ENCODE measurements at places on chromosomes 7 and 10. TPM values are rescaled to one million over a fixed set of nuclear protein-coding genes. Genes with fewer than 3 reads are reported as not detected.

- no peak for DNase-seq
- peaks cover 7% of the 10 kb centered on the region for H3K4me1 ChIP-seq
- peaks cover 20% of the 10 kb centered on the region for H3K27me3 ChIP-seq
- H3K27ac ChIP-seq = no peak overlapping the region
- no peak overlapping the region for H3K4me3 ChIP-seq
Measured at GRCh38 chr7:154918741-154919140, 84.2 kb downstream of the PAXIP1 start.

The TRPV5 gene
- not detected for total RNA-seq

GRCh38 chr10:129593953-129594352 lies 126.9 kb downstream of the MGMT start:
- H3K4me1 ChIP-seq = no peaks in the 10 kb centered on the region
- no peaks in the 10 kb centered on the region for H3K27me3 ChIP-seq
- DNase-seq = no peak
- no peaks in the 10 kb centered on the region for H3K36me3 ChIP-seq

DNA sequence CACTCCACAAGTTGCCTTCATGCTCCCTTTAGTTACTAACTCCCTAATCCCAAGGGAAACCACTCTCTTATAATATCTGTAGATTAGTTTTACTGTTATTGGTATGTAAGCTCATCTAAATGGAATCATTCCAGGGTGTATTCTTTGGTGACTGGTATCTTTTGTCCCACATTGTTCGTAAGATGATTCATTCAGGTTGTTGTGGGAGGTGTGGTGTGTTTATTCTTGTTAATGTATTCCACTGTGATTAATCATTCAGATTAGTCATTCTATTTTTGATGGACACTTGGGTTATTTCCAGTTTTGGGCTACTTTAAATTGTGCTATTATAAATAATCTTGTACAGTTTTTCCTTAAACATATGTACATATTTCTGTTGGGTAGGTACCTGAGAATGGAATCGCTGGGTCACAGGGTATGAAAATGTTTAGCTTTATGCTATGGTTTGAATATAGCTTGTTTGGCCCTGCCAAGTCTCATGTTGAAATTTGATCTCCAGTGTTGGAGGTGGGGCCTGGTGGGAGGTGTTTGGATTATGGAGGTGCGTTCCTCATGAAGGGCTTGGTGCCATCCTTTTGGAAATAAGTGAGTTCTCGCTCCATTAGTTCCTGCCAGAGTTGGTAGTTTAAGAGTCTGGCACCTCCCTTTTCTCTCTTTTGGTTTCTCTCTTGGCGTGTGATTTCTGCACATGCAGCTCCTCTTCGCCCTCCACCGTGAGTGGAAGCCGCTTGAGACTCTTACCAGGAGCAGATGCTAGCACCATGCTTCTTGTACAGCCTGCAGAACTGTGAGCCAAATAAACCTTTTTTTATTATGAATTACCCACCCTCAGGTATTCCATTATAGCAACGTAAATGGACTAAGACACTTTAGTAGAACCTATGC lies 13.8 kb downstream of the BTRC start:
- H3K27me3 ChIP-seq = no peaks in the 10 kb centered on the region
- H3K4me3 ChIP-seq = no peak overlapping the region
- no peak overlapping the region for H3K27ac ChIP-seq
- H3K4me1 ChIP-seq = peaks cover 4% of the 10 kb centered on the region

The WAPL gene
- 38.2 TPM for total RNA-seq

Measured in lower lobe of right lung (tissue), 2 donors.